Stimulated activated CD8-positive, alpha-beta memory T cell treated with anti-CD3 and anti-CD28 coated beads, Interleukin-4, amount 100 ng/mL, for 1 hour (primary cell): ENCODE measurements at places on chromosomes 12 and 14.

- no peak for DNase-seq
Measured at GRCh38 chr14:94483071-94483451, 7.1 kb upstream of the SERPINA9 start.

DNA sequence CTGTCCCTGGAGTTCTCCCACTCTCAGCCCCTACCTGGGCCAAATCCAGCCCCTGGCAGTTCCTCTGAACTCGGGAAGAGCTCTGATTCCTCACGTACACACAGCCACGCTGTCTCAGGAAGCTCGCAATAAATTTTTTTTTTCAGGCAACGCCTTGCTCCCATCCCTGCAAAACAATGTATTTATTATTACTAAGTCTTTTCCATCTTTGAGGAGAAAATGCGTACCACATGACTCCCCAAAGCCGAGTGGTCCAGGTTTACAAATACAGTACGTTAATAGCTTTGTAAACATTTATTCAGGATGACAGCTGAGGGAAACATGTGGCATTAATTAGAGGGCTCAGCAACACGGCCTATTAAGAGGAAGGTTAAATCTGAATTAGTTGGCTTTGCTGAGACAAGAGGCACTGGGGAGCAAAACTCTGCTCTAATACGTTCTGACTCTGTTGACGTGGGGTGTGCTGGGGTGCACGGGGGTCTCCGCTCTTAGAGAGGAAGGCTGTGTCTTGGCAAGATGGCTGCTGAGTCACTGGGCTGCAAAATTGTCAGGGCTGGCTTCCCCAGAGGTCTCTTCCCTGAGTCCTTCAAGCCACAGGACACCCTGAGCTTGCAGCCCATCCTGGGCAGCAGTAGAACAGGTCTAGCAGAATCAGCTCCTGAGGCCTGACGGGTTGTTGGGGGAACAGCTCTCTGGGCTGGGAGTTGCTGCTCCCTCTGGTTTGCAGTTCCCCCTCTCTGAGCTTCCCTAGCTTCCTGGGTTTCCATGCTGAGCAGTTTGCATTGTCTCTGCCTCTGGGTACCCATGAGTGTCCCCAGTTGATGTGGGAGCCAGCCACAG, 185.2 kb upstream of the TBX3 start:
- DNase-seq, result no peak

DNA sequence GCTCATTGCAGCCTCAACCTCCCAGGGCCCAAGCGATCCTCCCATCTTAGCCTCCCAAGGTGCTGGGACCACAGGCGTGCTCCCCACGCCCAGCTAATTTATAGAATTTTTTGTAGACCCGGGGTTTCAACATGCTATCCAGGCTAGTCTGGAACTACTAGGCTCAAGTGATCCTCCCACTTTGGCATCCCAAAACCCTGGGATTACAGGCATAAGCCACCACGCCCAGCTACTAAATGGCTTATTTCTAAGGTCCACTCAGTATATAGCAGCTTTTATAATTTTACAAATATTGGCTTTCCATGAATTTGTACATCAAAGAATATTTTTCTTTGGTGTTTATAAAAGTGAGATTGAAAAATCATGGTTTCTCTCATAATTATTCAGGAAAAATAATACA, 167.8 kb downstream of the TTC7B start:
- DNase-seq, result no peak

- no peak for DNase-seq
Measured at GRCh38 chr14:100120522-100121269, 38.7 kb downstream of the DEGS2 start.

DNA sequence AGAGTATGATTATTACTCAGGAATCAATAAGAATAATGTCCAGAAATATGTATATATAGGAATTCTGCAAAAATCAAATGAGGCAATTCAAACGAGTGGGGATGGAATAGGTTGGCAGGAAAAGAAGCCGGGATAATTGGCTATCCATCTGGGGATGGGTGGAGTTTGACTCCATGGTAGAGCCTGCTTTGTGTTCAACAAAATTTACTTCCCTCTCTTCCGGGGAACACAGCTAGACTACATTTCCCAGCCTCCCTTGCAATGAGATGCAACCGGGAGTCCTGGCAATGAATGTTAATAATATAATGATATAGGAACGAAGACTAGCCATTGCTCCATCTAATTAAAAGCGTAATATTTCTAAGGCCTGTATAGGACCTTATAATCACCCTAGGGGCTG, 146.6 kb downstream of the EFCAB11 start:
- DNase-seq, result no peak

DNA sequence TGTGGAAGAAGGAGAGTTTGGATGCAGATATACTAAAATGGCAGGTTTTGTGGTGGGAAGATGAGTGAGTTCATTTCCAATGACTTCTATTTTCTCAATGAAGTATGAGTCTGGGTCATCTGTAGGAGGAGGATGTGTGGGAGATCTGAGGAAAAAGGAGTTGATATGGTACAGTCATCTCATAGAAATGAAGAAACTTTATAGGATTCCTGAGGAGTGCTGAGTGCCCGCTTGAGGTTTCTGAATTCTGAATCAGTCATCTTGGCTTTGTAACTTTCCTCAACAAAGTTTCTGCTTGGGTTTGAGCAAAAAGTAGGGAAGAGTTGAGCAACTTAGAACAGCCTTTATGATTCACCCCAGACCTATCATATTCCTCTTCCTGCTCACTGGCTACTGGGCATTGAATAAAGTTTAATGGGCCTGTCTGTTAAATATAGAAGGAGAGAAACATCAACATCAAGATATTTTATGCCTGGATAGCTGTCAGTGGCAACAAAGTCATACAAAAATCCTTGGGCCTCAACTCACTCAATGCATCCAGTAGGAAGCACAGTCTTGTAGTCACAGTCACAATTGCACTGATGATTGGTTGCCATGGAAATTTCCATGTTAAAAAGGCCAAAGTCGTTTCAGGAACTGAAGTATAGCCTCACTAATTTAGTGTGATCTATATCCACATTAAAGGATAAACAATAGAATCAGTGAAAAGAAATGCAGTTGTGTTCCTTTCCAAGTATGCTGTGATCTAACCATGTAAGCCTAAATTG, 284.7 kb downstream of the DUSP6 start:
- DNase-seq, result no peak

GRCh38 chr14:53793790-53794505, 162.7 kb downstream of the BMP4 start:
- no peak for DNase-seq

DNA sequence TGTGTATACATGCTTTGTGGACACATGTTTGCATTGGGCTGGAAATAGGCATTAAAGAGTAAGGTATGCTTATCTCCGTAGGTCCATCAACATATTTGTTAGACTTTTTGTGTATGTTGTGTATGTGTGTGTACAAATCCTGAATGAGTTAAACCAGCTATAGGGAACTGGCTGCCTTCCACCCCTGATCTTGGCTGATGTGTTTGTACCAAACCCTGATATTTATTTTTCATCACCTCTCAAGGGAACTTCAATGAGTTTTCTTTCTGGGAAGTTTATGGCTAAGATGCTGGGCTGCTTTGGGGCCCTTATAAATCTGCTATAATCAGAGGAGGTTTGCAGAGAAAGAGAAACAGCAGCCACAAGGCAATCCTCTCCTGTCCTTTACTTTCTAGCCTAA, 37.1 kb upstream of the CISTR start:
- no peak for DNase-seq

DNA sequence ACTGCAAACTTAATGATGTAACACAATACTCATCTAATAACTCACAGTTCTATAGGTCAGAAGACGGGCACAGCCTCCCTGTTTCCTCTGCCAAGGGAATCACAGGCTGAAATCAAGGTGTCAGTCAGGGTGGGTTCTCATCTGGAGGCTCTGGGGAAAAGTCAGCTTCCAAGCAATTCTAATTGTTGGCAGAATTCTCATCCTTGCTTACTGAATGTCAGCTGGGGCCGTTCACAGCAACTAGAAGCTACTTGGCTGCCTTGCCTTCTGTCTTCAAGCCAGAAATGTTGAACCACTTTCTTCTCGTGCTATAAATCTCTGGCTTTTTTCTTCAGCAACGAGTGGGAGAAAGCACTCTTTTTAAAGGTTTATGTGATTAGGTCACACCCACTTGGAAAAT, 80.1 kb upstream of the PDZRN4 start:
- DNase-seq, result no peak

DNA sequence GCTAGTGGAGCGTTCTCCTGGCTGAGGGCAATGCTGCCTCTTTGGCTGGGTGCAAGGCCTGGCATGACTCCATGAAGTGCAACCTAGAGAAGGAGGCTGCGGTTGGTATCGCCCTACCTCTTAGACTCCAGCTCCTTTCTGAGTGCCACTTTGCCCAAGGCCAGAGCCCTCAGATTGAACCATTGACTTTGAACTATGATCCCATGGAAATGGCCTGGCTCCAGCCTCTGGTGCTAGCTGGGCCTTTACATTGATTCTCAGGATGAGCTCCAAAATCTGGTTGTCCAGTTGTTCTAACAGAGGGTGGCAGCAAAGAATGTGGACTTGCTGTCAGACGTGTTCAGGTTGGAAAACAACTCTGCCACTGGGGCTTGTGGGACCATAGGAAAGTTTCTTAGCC, 16.1 kb upstream of the SMOC1 start:
- no peak for DNase-seq

GRCh38 chr14:68704736-68705720, 87.8 kb downstream of the ZFP36L1 start:
- no peak for DNase-seq

GRCh38 chr14:51392416-51392815, 152.4 kb downstream of the TMX1 start:
- no peak for DNase-seq

DNA sequence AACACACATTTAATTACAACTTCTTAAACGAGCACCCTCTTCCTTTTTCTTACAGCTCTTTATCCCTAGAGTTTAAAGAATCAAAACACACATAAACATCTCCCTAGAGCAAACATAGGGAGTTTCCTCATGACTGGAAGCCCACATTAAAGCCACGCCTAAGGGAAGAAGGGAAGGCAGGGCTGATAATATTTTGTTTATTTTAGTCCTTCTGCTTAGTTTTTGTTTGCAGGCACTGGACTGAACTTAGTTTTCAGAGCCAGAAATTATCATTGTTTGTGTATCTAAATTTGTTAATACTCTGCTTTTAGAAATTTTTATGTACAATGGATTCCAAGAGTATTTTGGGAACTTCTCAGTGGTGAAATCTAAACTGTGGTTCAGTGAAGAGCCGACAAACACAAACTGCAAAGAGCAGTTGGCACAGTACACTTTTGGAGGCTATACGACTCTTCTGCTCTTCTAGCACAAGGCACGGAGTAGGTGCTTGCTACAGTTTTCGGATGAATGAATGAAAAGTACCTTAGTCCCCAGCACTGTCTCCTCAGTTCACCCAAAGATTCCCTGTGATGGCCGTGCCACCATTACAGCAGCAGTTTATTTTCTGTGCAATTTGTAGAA, 17.6 kb upstream of the AMIGO2 start:
- no peak for DNase-seq

DNA sequence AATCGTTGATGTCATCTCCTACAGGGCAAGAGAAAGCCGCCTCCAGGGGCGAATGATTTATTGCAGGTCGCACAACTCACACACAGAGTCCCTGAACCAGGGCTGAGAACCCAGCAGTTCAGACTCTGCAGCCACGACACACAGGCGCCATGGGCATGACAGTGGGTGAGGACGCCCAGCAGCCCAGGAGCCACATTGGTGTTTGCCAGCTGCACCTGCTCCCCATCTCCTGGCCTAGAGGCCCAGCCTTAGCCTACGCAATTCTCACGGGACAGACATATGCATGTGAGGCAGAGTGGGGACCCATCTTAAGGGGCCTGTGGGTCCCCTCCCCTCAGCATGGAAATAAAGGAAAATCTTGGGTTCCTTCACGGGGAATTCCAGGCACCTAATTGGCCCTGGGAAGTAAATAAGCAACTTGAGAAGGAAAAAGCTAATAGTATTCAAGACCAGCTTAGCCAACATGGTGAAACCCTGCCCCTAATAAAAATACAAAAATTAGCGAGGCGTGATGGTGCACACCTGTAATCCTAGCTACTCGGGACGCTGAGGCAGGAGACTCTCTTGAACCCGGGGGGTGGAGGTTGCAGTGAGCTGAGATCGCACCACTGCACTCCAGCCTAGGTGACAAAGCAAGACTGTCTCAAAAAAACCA, 69.3 kb downstream of the RIMBP2 start:
- DNase-seq, result no peak
